Breast epithelium (tissue), 4 donors: ENCODE measurements at places on chromosomes 6 and 20. TPM values are rescaled to one million over a fixed set of nuclear protein-coding genes. Genes with fewer than 3 reads are reported as not detected.

DNA sequence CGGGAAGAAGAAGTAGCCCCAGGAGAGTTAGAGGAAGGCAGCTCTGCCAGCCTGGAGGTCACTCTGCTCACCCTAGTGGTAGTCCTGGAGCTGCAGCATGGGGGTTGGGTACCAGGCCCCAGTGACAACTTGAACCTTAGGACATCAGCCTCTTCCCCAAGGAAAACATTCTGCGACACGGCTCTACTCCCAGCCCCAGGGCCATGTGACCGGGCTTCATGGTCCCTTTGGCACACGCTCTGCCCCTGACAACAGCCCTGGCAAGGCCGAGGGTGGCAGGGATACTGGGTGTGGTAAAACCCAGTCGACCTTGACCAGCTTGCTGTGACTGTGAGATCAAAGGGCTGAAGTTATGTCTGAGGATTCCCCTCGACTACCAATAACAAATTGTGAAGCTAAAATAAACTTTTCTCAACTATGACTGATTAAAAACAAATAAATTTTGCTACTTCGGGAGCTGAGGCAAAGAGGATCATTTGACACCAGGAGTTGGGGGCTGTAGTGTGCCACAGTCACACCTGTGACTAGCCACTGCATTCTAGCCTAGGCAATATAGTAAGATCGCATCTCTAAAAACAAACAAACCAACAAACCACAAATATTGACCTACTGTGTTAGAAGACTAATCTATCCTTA, 24.4 kb upstream of the ARID1B start:
- DNase-seq: no peak

GRCh38 chr6:47992809-47993208, 118.2 kb downstream of the PTCHD4 start:
- no peak for DNase-seq

DNA sequence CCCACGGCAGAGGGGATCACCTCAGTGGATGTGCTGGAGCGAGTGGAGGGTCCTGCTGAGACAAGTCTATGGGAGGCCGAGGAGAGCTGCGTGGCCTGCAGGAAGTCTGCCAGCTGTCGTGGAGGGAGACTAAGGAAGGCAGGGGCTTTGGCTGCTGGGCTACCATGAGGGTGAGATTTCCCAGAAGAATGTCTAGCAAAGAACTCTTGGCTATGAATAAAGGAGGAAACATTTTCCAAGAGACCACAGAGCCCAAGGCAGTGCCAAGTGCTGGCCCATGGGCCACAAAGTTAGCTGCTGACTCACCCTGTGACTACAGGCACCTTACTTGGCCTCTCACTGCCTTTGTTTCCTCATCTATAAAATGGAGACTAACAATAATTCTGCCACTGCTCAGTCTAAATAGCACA, 73.4 kb downstream of the PRDM1 start:
- no peak for DNase-seq

DNA sequence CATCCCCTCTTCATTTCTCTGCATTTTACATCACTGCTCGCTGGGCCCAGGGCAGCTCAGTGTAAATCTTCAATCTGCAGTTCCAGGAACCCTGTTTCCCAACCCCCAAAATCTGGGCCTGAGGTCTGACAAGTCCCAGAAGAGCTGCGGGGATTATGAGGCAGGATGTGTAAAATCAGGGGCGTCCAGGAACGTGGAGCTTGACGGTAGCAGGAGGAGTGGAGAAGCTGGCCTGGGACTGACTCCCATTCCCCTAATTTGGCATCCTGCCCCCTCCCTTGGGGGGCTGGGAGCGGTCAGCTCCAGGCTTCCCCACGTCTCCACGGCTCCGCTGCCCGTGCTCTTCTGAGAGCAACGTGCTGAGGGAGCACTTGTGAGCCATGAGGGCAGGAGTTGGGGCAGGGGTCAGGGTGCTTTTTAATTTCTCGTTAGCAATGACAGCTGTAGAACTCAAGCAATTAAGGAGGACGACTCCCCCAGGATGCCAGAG, 23.4 kb upstream of the VEGFA start:
- peak; percentile 34 for DNase-seq

DNA sequence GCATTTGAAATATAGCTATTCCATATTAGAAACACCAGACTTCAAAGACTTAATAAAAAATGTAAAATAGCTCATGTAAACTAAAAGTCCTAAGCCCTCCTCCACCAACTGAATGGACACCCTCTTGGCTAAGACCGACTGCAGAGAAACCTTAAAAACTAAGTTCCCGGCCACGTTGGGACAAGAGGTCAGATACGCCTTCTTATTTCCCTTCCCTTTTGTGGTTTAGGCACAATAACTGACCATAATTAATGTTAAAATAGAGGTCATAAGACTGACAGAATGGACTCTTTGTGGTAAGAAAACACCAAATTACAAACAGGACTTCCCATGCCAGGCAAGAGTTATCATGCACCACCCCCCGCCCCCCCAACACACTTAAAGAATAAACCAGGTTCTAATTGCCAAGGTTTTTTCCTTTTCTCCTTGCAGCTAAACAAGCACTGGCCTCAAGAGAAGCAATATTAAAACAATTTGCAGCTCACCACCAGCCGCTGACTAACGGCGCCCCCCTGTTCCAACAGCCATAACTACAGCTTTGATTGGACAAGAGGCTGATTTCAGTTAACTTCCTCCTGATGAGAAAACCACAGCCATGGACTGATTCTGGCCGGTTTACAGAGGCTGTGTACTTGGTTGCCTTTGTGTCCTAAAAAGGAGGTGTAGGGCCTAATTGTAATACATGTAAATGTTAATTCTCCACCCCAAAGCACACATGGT, 10.7 kb upstream of the LAMP5 start:
- DNase-seq: no peak

GRCh38 chr6:142783499-142783898, 161.5 kb downstream of the HIVEP2 start:
- DNase-seq: no peak

- no peak for DNase-seq
Observed at GRCh38 chr20:63033794-63034709, 27.3 kb upstream of the BHLHE23 start.

GRCh38 chr20:41052742-41053419, 24.3 kb downstream of the TOP1 start:
- DNase-seq: no peak

- DNase-seq: no peak
Observed at GRCh38 chr6:84466511-84466910, 239.1 kb upstream of the CEP162 start.

DNA sequence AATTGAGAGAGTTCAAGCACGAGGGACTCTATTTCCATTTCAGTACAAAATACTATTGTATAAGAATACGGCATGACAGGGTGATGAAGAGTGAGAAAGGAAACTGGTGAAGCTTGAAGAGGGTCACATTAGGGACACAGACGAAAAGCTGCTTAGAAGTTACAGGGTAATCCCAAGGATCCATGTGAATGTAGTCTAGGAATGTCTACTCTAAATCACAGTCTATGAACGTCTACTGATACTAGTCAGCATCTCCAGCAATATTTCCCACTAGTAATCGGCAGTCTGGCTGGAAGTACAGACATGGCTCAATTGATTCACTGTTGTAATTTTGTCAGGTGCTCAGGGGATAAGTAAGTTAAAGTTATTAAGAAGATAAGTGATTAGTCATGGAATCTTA, 156.4 kb downstream of the ASCC3 start:
- DNase-seq: no peak

Gene GJA1
- 90.1 TPM for total RNA-seq

Gene CLPSL1
- total RNA-seq: not detected

Gene FNDC1
- 0.15 TPM for total RNA-seq

Gene KIF25
- not detected for total RNA-seq

Gene PPP1R16B
- 8.2 TPM for total RNA-seq

Gene CLDN20
- total RNA-seq: not detected

Gene IL20RA
- 49.2 TPM for total RNA-seq

Gene BPI
- total RNA-seq: not detected

Gene NKAPL
- total RNA-seq: 2.9 TPM

Gene BMP2
- total RNA-seq: 14.7 TPM

Gene MAN1A1
- 81.2 TPM for total RNA-seq

Gene PGM3
- total RNA-seq: 24.9 TPM

Gene C20orf202
- not detected for total RNA-seq
